ENCODE measurements at places on chromosomes 1 and 21. TPM values are rescaled to one million over a fixed set of nuclear protein-coding genes. Genes with fewer than 3 reads are reported as not detected.

DNA sequence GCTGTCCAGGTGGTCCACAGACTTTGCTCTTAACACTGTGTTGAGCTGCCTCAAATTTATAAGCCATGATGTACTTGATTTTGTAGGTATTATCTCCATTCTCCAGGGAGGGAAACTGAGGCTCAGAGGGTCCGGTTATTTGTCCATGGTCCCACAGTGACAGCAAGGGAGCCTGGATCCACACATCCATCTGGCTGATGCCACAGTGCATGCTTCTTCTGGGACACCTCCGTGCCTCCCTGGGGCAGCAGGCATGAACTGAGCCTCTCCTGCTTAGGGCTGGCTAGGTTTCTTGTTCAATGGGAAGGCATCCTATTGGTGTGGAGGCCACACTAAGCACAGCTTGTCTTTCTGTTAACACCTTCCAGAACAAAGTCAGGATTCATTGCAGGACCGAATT is 317.3 kb downstream of the AJAP1 start:
- DNase-seq = no peak

- peak; percentile 41 for DNase-seq
Measured at GRCh38 chr1:240611619-240612480, at the start of gene GREM2. GREM2 (minus strand) TSS chr1:240612155; CDS start chr1:240493475, 118,680 bp downstream.

- DNase-seq = peak; percentile 58
Measured at GRCh38 chr1:235018720-235019444, 109.8 kb downstream of the TOMM20 start.

DNA sequence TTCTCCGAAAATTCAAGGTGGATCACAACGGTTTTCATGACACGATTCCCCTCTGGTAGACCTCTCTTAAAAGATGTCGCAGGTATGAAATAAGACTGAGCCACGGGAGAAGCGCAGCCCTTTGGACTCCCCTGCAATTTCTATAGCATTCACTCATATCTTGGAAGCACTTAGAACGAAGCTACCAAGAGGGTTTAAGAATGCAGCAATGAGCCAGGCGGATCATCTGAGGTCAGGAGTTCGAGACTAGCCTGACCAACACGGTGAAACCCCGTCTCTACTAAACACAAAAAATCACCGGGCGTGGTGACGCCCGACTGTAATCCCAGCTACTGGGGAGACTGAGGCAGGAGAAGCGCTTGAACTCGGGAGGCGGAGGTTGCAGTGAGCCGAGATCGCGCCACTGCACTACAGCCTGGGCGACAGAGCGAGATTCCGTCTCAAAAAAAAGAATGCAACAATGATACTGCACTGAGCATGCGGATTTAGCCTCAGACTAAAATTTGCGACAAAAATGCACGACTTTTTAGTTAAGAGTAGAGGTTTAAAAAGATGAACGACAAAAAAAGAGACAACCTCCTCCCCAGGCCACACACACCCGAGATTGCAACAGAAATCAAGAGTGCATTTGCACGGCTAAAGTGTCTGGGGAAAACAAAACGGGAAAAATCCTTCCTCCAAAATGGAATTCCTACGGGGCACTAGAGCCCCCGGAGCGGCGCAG is 743 bp downstream of the TOMM20 start:
- DNase-seq = no peak

DNA sequence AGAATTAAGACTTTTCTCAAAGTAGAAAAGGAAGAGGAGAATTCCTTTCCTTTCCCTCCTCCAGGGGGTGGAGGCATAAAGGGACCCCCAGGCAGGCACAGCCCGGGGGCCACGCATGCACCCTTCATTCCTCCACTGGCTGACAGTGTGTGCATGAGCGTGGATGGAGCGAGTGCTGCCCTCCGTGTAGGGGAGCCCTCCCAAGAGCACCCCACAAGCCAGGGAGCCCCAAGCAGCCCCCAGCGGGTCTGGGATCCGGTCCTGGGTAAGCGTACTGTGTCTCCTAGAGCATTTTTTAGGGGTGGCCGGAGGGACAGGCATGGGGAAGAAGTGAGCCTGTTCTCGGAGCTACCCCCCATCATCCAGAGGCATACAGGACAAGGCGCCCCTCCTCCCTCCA is 120.5 kb downstream of the SIK1 start:
- DNase-seq = no peak

Gene DIRAS3
- total RNA-seq = 0.47 TPM

Gene NECTIN4
- total RNA-seq = 0.12 TPM

Gene TRABD2B
- not detected for total RNA-seq

Gene SEC16B
- not detected for total RNA-seq
